ENCODE measurements at places on chromosomes 1 and 21.

GRCh38 chr1:81671038-81671437, 129.7 kb upstream of the ADGRL2 start:
- no peak overlapping the region for H3K4me3 ChIP-seq
- H3K27me3 ChIP-seq = no peaks in the 10 kb centered on the region
- DNase-seq = no peak
- peaks cover 19% of the 10 kb centered on the region for H3K4me1 ChIP-seq

- DNase-seq = no peak
- no peak overlapping the region for H3K27ac ChIP-seq
- H3K4me1 ChIP-seq = peaks cover 12% of the 10 kb centered on the region
- H3K27me3 ChIP-seq = peaks cover 7% of the 10 kb centered on the region
- no peak overlapping the region for H3K4me3 ChIP-seq
These were observed 26.5 kb upstream of the PLA2G2C start for GRCh38 chr1:20212685-20213331.

- peaks cover 10% of the 10 kb centered on the region for H3K4me1 ChIP-seq
- no peak for DNase-seq
These were observed 190.6 kb upstream of the ZNHIT6 start for GRCh38 chr1:85898861-85899260.

DNA sequence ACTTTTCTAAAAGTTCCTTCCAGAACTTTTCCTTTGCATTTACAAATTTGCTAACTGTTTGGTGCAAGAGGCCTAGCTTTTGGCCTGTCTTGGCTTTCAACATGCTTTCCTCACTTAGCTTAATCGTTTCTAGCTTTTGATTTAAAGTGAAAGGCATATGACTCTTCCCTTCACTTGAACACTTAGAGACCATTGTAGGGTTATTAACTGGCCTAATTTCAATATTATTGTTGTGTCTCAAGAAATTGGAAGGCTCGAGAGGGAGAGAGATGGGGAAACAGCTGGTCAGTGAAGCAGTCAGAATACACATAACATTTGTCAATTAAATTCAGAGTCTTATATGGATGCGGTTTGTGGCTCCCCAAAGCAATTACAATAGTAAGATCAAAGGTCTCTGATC, 63.0 kb upstream of the MPC2 start:
- no peak overlapping the region for H3K4me3 ChIP-seq
- no peaks in the 10 kb centered on the region for H3K27me3 ChIP-seq
- no peak overlapping the region for H3K27ac ChIP-seq
- H3K36me3 ChIP-seq = peaks cover 16% of the 10 kb centered on the region
- peaks cover 5% of the 10 kb centered on the region for H3K4me1 ChIP-seq

DNA sequence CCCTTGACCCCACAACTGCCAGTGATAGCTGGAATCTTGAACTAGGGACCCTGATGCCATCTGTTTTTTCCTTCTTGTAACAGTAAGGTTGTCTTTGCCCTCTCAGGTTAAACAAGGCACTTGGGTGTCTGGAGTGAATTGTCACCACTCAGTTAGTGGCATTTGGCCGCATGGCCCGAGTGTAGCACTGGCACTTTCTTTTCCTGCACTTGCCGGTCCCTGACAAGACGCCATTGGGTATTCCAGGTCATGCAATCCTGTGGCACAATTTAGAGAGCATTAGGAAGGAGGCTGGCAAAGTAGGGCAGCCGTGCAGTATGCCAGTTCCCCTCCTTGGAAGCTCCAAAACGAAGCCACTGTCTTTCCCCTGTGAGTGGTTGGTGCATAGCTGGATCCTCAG, 70.8 kb downstream of the MRPS6 start:
- no peak overlapping the region for H3K4me3 ChIP-seq
- H3K27ac ChIP-seq = no peak overlapping the region
- no peaks in the 10 kb centered on the region for H3K36me3 ChIP-seq
- H3K4me1 ChIP-seq = no peaks in the 10 kb centered on the region
- no peaks in the 10 kb centered on the region for H3K27me3 ChIP-seq
- DNase-seq = no peak

GRCh38 chr1:228837817-228838716, 102.8 kb downstream of the RHOU start:
- peak overlapping the region; percentile 70 for H3K27ac ChIP-seq
- H3K4me1 ChIP-seq = peaks cover 23% of the 10 kb centered on the region
- H3K27me3 ChIP-seq = no peaks in the 10 kb centered on the region
- DNase-seq = no peak

DNA sequence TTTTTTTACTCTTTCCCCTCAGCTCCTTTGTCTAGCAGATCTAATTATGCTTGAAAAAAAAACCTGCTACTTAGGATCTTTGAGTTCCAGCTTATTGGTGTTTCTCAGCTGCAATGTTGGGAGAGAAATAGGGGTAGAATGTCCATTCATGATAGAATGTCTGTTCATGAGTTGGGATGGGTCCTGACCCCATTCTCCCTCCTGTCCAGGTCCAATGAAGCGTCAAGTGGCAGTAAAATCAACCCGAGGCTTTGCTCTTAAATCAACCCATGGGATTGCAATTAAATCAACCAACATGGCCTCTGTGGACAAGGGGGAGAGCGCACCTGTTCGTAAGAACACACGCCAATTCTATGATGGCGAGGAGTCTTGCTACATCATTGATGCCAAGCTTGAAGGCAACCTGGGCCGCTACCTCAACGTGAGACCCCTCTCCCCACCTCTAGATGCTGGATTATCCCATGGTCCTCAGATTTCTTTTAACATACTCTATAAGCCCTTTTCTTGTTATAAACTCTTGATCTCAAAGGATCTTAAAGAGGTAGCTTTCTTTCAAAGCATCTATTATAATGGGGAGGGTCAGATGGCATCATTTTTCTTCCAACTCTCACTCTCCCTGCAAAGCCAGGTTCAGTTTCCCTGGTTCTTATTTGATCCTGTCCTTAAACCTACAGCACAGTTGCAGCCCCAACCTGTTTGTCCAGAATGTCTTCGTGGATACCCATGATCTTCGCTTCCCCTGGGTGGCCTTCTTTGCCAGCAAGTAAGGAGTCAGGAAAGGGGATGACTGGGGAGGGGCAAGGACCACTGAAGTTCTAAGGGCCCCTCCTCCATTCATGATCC, 11.1 kb downstream of the CERS2 start:
- H3K27ac ChIP-seq = no peak overlapping the region
- no peak for DNase-seq
- H3K27me3 ChIP-seq = no peaks in the 10 kb centered on the region
- no peak overlapping the region for H3K4me3 ChIP-seq
- no peaks in the 10 kb centered on the region for H3K4me1 ChIP-seq

GRCh38 chr21:44761011-44761729, 40.5 kb downstream of the UBE2G2 start:
- H3K27ac ChIP-seq = no peak overlapping the region
- H3K36me3 ChIP-seq = no peaks in the 10 kb centered on the region
- no peaks in the 10 kb centered on the region for H3K4me1 ChIP-seq
- DNase-seq = no peak
- H3K4me3 ChIP-seq = no peak overlapping the region

DNA sequence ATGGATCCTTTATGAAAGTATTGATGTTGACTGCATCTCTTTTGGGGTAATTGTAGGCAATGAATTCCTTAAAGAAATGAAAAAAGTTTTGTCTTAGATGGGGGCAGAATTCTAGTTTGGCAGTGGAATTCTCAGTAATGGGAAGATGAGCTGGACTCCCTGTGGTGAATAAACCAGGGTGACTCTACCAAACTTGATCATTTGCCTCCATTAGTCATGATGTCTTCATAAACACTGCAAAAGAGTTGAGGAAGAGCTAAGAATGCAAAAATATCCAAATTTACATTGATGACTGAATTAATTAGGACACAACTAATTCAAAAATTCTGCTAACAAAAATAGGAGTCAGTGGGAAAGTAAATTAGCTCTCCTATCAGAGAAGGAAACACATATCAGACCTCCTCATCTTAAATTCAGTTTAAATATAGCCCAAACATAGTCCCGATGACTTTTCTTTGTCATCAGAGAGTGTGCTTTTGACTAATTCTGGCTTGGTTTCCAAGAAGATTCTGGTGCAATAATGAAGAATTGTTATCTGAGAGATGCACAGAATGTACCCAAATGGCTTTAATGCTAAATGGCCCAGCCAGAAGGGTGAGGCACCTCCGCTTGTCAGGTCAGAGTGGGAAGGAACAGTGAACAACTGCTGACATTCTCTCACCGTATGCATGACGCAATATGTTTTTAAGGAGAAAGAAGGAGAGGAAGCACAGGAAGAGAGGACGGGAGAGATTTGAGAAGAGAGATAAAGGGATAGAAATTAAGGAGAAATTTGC, 525.1 kb downstream of the LMO4 start:
- H3K4me1 ChIP-seq = no peaks in the 10 kb centered on the region
- no peak overlapping the region for H3K4me3 ChIP-seq
- H3K27me3 ChIP-seq = no peaks in the 10 kb centered on the region
- no peaks in the 10 kb centered on the region for H3K36me3 ChIP-seq
- no peak for DNase-seq
- H3K27ac ChIP-seq = no peak overlapping the region

DNA sequence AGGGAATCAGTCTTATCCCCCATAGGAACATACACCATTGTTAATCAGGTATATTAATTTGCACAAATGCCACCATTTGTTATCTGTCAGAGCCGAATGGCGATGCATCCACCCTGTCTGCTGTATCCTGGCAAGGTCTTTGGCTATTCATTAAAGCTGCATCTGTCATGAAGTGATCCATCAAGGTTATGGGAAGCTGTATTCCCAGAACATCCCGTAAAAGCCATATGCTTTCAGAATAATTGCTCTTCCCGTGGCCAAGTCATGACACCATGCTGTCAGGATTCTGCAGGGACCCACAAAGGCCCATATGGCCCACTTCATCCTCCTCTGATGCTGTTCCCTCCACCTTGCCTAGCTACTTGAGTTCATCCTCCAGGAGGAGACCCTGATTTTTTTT, 103.9 kb downstream of the RAVER2 start:
- no peak for DNase-seq
- no peak overlapping the region for H3K27ac ChIP-seq
- H3K4me1 ChIP-seq = no peaks in the 10 kb centered on the region
- peaks cover 86% of the 10 kb centered on the region for H3K36me3 ChIP-seq

DNA sequence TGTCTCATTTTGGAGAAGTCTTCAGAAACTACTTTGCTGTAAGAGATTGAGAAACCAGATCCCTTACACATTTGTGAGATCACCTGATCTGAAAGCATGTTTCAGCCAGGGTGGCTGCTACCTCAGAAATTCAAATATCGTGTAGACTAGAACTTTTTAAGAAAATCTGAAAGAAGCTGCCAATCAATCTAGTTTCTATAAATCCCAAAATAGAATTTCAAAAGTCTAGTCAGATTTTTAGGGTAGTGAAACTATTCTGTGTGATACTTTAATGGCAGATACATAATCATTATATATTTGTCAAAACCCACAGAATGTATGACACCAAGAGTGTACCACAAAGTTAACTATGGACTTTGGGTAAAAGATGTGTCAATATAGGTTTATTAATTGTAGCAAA, 79.9 kb upstream of the PLPPR5 start:
- no peak for DNase-seq
- H3K36me3 ChIP-seq = no peaks in the 10 kb centered on the region
- H3K27me3 ChIP-seq = no peaks in the 10 kb centered on the region
- no peaks in the 10 kb centered on the region for H3K4me1 ChIP-seq

DNA sequence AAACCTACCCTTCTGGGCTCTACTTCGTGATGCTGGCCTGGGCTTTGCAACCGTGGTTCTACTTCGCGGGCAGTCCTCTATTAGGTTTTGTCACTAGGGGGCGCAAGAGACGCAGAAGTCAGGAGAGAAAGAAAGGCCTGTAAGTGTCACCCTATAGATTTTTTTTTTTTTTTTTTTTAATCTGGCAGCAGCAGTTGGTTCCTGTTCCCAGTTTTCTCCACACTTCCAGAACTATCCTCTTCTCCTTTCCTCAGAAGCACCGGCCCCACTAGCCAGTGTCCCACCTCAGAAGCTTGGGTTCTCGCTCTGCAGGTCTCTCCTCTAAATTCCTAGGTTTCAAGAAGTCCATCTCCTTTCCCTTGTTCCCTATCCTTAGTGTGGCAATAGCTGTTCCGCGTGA, 9.1 kb upstream of the LCE2D start:
- DNase-seq = no peak
- no peaks in the 10 kb centered on the region for H3K27me3 ChIP-seq
- no peaks in the 10 kb centered on the region for H3K4me1 ChIP-seq
- no peaks in the 10 kb centered on the region for H3K36me3 ChIP-seq
- no peak overlapping the region for H3K27ac ChIP-seq

- H3K36me3 ChIP-seq = no peaks in the 10 kb centered on the region
- H3K27ac ChIP-seq = no peak overlapping the region
- H3K4me3 ChIP-seq = no peak overlapping the region
- DNase-seq = no peak
These were observed 17.0 kb downstream of the CAMK1G start for GRCh38 chr1:209600541-209600940.

- DNase-seq = no peak
- H3K36me3 ChIP-seq = no peaks in the 10 kb centered on the region
- H3K4me3 ChIP-seq = no peak overlapping the region
- peaks cover 38% of the 10 kb centered on the region for H3K4me1 ChIP-seq
These were observed 19.5 kb downstream of the ACTN2 start for GRCh38 chr1:236705771-236706170.

DNA sequence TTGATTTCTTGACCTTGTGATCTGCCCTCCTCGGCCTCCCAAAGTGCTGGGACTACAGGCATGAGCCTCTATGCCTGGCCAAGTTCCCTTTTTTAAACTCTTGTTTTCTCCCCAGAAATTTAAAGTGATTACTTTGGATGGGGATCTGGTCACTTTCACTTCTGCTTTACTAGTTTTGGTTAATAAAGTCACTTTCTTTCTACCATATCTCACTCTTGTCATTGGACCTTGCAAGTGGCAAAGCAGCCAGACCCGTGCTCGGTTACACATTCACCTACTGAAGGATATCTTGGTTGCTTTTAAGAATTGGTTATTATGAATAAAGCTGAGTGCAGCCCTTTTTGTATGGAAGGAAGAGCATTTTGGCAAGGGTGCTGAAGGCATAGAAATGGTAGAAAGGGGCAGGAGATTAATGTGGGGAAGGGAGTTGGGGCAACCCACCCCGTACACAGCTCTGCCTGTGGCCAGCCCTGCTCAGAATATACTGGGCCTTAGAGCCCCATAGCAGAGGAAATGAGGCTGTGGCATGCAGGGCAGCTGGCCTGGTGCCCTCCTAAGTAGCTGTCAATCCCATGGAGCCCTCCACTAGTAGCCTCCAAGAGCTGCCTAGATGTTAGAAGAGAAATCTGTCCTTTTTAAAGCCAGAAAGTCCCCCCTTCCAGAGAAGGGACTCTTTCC, 40.7 kb downstream of the CD2 start:
- H3K4me1 ChIP-seq = no peaks in the 10 kb centered on the region
- no peak overlapping the region for H3K27ac ChIP-seq

DNA sequence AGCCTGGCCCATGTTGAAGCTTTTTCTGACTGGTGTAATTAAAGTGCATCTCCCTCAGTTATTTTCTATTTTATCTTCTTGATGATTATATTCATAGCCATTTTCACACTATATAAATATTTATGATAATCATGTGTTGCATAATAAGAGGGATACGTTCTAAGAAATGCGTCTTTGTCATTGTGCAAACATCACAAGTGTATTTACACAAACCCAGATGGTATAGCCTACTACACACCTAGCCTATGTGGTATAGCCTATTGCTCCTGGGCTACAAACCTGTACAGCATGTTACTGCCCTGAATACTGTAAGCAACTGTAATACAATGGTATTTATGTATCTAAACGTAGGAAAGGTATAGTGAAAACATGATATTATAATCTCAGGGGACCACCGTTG, 88.1 kb downstream of the BACH1 start:
- no peaks in the 10 kb centered on the region for H3K36me3 ChIP-seq
- H3K4me3 ChIP-seq = no peak overlapping the region
- no peak for DNase-seq
- H3K27me3 ChIP-seq = no peaks in the 10 kb centered on the region
- no peak overlapping the region for H3K27ac ChIP-seq
